ENCODE measurements at places on chromosomes 11 and 22.

DNA sequence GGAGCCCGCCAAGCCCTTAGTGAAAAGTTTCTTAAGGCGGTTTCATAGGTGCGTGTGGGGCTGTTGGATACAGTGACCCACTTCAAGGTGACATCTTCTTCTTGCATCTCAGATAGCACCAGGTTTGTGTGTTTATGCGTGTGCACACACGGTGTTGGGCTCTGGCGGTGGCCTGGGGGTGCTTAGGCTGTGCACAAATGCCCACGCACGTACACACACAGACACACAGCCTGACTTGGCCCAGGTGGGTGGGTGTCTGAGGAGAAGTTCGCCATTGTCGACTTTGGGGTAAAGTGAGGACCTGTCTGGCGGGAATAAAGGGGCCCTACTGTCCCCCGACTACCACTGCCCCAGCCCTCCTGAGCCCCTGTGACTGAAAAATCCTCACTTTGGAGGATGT lies 103.8 kb downstream of the KCNQ1 start:
- DNase-seq, result no peak

DNA sequence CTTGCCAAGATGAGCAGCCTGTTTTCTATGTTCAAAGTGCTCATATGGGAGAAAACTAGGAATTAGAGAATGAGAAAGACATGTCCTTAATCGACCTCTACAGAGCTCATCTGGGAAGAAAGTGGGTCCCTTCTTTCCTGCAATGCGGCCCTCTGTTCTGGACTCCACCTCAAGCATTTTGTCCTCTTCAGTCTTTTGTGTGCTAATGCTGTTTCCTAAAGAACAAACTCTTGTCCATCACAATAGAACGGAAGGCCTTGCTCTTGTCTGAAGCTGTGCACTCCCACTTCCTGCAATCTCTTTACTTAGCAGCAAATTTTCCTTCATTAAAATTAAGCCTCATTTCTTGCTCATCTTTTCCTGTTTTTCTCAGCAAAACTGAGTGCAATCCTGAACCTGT lies 206.6 kb downstream of the OPCML start:
- DNase-seq, result no peak

DNA sequence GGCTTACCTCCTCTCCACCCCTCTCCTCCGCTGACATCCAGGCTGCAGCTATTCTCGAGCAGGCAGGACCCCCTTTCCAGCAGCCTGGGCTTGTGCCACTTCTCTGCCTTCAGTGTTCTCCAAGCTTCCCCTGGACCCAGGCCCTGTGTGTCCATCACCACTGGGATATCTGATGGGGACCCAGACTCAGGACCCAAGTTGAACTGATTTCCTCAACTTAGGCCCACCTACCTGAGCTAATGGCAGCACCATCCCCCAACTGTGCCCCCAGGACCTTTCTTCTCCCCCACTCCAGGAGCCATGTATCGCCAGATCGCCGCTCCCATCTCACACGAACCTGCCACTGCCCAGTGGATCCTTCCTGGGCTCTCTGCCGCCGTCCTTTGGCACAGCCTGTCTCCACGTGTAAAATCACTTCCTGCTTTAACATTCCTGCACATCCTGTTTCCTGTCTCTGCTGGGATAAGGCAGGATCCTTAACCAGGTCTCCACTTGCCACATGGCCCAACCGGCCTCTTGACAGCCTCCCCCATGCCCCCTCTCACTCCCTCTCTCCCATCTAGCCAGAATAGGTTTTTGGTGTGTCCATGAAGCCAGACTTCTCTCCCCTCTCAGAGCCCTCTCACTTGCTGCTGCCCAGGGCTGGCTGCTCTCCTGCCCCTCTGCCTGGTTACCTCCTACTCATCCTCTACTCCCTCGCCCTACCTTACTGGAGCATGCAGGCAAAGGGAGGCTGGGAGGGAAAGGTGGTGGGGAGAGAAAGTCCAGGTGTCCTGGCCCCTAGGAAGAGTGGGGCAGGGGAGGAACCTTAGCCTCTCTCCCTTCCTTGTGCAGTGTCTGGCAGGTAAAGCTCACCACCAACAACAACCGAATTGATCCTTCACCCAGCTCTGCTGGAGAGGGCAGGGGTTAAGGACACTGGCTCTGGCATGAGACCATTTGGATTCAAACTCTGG lies 9.4 kb downstream of the SPATA19 start:
- DNase-seq, result no peak

DNA sequence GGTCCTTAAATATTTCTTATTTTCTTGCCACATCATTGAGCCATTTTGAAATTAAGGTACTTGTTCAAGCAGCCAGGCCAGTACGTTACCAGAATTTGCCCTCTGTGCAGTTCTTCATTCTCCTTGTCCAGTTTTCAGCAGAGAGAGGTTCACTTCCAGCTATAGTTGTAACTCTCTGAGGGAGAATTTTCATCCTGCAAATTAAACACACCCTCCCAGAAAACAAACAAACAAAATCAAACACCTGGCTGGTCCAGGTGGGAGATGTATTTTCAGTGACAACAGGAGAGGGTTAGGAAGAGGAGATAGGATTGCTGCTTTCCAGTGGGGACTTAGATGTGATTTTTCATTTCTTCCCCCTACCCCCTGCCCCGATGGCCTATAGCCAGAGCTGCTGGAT lies 45.0 kb downstream of the LHFPL7 start:
- DNase-seq, result no peak

DNA sequence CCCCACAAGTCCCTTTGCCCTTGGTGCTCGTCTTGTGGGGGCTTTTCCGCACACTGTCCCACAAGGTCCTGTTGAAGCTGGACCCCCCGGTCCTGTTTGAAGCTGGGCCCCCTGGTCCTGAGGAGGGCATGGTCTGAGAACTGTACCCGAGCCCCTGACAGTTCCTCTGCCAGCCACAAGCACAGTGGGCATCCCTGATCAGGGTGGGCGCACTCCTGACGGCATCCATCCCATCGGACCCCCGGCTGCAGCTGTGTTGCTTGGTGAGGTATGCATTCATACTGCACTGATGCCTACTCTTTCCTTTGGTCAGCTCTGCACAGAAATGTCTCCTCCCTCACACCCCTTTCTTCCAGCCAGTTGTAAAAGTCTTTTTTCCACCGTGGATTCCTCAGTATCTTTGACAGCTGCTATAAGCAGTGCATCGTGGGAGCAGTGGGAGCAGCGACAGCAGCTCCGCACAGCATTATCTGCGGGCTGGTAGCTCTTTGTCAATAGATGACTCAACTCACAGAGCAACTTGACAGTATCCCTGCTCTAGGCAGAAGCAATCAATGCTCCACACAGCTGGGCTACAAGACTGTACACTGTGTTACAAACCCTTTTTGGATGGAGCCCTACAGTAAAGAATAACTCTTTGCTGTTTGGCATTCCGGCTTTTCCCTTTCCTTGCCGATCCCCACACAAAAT lies 1030.8 kb upstream of the CCDC90B start:
- DNase-seq, result no peak

- DNase-seq, result no peak
These were observed 984.7 kb downstream of the BRD1 start for GRCh38 chr22:48842976-48843375.

GRCh38 chr22:50281957-50282356 lies 11.8 kb upstream of the MAPK11 start:
- no peak for DNase-seq

DNA sequence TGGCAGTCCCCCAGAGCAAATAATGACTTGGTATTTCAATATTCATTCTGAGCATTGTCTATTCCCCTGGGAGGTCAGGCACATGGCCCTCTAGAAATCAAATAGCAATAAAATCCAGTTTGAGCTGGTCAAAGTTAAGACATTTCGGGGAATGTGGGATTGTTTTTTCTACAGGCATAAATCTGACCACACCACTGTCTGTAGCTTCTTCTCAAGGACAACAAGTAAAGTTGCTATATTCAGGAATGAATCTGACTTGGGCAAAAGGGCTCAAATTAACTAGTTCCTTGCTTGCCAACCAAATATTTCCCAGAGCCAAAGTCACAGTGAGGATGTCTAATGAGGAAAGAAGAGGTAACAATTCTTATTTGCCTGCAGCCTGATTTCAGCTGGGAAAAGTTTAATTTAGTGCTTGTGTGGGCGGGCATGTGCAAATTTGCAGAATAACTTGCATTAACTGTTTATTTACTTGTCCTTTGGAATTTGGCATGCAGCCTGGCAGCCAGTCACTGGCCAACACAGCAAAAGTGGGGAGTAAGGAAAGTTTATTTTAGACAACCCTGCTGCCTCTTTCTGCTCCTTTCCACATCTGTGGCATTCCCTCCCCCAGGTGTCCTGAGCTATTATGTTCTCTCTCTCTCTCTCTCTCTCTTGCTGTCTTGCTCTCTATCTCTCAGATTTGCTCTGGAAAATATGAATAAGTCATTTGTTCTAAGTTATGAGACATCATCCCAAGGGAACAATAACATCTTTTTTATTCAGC lies 51.2 kb upstream of the ARHGAP20 start:
- no peak for DNase-seq

GRCh38 chr11:23288003-23288783 lies 427.9 kb upstream of the CCDC179 start:
- no peak for DNase-seq

DNA sequence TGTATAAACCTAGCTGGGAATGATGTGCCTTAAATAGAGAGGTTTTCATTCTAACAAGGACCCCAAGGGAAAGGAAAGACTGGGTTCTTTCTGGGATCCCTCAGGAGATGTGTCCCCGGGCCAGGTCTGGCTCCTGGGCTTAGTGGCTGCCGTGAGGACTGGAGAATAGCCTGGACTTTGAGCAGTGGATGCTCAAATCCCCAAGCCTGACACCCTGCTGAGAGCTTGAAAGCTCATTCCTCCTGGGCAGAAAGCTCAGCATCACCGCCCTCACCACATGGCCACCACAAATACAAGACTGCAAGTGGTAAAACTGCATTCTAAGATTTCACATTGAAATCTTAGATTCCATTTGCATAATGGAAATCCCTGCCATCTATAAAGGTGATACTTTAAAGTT lies 79.4 kb upstream of the NARS2 start:
- no peak for DNase-seq

DNA sequence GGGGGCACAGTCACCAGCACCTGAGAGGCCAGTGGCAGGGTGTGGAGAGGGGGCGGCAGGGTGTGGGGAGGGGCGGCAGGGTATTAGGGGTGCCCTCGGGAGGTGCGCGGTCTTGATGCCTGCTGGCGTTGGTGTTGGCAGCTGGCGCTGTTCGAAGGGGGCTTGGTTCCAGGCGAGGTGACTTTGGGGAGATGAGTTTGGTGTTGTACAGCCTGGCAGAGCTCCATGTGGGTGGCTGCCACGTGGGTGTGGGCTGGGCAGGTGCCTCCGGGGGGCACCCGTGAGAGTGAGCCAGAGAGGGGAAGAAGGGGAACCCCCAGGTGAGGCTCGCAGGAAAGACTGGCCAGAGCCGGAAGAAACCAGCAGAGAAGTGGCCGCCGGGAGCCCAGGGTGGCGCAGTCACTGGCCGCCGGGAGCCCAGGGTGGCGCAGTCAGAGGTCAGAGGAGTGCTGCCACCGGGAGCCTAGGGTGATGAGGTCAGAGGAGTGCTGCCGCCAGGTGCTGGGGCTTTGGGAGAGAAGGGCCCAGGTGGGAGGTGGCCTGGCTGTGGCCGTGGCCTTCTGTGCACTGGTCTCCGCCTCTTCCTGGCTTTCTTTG lies 44.7 kb downstream of the MUC6 start:
- DNase-seq, result no peak

GRCh38 chr22:23467721-23468294 lies 112.3 kb downstream of the IGLL1 start:
- DNase-seq, result no peak

GRCh38 chr11:32891657-32892354 lies 805 bp upstream of the QSER1 start:
- DNase-seq, result no peak

DNA sequence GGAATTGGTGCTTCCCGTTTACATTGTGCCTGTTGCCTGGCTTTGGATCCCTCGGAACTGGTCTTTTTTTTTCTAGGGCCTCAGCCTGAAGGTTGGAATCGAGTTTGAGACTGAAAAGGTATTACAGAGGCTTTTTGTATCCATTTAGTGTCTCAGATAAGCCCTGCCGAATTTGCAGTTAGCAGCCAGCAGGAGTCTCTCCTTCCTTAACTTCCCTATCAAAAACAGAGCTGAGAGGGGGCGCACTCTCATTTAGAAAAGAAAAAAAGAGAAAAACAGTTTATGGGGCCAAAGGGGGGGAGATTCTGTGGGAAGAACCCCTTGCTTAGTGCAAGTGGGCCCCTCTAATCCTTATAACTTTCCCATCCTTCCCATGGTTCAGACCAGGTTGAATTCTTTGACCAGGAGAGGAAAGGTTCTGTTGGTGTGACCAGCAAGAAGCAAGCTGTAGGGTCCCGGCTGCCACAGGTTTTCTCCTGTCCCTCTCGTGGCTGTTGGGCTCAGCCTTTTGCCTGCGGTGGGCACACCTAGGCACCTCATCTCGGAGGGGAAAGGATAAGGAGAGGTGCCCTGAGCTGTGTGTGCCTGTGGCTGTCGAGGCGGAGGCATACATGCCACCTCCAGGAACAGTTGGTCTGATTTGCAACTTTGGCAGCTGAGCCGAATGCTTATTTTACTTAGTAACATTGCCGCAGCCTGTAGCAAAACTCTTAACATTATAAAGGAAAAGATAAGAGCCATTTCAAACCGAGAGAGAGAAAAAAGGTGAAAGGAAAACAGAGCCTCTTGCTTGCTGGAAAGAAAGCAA lies 565.0 kb upstream of the CNTN5 start:
- DNase-seq, result no peak

- no peak for DNase-seq
These were observed 41.9 kb downstream of the TOLLIP start for GRCh38 chr11:1267441-1268100.

DNA sequence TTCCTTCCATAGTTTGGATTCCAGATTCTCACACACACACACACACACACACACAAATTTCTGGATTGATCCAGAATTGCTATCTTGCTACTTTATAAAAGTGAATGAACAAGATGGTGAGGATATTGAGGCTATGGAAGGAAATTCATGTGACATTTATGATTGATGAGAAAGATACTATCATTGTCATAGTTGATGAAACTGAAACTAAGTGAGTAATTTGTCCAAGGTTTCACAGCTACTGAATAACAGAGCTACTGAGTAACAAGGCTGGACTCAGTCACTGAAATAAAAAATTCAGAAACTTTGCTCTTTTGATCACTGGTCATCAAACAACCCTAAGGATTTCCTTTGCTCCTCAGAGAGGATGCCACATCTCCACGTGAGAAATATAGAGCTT lies 16.2 kb downstream of the OR5D16 start:
- DNase-seq, result no peak

DNA sequence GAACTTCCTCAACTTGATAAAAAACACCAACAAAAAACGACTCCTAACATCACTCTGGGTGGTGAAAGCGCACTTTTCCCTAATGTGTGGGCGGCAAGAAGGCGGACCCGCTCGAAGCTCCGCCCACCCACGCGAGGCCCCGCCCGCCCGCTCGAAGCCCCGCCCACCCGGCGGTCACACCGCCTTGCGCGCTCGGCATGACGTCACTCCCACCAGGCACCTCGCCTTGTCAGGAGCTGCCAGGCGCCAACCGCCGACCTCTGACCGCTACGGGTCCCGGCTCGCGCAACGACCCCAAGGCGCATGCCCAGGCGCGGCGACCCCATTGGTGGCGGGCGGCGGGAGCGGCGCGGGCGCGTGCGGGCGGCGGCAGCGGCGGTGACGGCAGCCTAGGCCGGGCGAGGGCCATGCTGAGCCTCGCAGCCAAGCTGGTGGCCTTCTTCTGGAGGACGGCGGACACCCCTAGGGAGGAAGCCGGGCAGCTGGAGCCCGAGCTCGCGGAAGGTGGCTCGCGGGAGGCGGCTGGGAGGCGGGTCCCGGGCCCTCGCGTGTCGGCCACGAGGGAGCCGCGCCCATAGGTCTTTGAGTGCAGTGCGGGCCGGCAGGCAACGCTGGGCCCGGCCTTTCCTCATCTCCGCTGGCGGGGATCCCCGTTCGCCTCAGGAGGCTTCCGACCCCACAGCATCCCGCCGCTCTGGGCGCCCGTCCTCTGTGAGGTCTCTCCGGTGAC lies at the start of gene MOV10L1:
Gene MOV10L1, plus strand, starts transcription at position 325 of the 730 bp plus-strand sequence. Its CDS starts 83 bp downstream, at position 408.
- DNase-seq, result no peak
